ENCODE measurements at places on chromosomes 3 and 15.

- no peak for DNase-seq
Observed at GRCh38 chr3:37608061-37608702, 253.5 kb upstream of the CTDSPL start.

DNA sequence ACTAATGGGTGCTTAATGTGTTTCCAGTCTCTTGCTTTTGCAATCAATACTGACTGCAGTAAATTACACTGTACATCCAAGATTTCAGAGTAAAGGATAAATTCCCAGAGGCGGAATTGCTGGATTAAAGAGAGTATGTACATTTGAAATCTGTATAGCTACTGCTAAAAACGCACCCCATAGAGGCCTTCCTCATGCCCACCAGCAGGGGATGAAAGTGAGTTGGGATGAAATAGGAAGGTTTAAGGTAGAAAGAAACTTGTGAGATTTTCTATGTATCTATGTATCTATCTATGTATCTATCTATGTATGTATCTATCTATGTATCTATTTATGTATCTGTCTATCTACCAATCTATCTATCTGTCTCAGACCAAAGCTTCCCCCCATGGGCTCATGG lies 28.4 kb downstream of the TMEM44 start:
- DNase-seq = no peak

DNA sequence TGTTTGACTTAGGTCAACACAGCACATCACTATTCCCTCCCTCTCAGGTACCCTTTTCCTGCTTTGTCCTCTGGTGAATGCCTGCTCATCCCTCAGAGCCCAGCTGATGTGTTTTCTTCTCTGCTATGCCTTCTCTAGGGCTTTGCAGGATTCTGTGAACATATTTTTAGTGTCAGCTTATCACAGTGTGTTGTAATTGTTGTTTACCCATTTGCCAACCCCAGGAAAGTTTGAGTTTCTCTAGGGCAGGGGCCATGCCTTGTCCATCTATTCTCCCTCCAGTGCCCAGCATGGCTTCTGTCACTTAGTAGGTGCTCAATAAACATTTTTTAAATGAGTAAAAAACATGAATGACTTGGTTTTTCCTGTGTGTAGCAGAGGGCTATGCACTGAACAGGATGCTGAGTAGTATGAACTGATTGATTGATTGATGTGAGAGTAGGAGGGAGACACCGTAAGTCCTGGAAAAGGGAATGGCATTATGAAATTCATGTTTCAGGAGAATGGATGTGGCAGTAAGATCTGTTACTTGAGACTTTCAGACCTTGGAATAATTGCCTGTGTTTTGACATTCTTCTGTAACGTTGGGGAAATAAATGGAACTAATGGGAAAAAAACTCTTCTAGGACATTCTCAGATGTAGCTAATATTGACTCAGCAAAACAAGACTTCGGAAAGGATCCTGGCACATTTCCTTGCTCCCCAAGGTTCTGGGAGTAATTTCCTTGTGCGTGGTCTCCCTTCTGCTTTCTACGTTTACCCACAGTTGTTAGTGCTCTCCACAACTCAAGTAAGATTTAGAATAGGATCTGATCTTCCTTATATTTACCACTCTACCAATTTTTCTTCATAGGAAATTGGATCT lies 267.3 kb upstream of the TBL1XR1 start:
- no peak for DNase-seq

DNA sequence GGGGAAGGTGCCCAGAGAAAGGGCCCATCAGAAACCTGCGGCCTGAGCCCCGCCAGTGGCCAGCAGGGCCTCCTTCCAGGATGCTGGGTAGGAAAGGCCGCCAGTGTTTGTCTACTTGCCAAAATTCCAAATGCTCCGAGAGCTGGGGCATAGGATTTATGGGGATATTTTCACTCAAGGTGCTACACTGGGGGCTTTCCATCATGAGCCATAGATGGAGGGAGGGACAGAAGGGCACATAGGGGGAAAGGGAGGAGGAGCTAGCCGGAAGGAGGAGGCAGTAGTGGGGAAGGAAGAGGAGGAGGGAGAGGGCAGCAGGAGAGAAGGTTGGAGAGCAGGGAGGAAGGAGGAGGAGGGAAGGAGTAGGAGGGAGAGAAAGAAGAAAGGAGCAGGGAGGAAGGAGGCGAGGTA lies 494.7 kb upstream of the PROK2 start:
- no peak for DNase-seq

DNA sequence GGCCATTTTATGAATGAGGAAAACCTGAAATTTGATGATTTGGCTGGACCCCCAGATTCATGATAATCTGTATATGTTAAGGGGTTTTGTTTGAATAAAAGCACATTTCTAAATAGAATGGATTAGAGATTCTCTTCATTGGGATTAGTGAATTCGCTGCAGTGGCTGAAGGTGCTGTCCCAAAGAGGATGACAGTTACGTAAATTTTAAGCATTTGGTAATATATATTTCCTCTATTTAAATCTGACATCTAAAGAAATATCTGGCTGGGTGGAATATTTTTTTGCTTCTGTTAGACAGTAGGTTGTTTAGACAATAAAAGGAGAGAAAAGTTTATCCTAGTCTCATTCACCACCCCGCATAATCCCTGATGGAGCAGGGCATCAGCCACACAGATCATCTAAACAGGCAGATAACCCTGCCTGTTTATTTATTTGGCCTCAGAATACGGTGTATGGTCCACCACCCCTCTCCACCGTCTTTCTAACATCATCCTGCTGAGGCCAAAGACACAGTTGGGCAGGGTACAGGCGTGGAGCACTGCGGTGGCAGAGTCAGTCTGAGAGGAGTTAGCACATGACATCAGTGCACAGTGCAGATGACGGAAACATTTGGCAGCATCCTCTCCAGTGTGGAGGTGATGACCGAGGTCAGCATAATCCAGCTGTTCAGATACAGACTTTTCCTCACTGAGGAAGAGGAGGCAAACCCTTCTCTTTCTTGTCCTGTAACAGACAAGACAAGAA lies 20.4 kb upstream of the NFKBIZ start:
- DNase-seq = no peak

- DNase-seq = no peak
Observed at GRCh38 chr15:95302206-95302605, 1028.3 kb upstream of the NR2F2 start.

DNA sequence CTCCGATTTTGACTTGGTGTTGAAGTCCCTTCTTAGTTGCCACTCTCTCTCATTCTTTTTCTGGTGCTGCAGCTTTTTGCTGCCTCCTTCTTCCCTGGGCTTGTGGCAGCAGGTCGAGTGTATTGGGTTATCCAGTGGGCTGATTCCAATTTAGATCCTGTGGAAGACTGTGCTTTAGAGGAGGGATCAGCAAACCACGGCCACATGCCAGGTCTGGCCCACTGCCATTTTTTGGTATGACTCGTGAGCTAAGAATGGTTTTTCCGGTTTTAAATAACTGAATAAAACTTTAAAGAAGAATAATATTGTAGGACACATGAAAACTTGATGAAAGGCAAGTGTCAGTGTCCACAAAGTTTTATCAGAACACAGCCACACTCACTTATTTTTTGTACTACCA lies 330.5 kb downstream of the ROBO2 start:
- DNase-seq = no peak

DNA sequence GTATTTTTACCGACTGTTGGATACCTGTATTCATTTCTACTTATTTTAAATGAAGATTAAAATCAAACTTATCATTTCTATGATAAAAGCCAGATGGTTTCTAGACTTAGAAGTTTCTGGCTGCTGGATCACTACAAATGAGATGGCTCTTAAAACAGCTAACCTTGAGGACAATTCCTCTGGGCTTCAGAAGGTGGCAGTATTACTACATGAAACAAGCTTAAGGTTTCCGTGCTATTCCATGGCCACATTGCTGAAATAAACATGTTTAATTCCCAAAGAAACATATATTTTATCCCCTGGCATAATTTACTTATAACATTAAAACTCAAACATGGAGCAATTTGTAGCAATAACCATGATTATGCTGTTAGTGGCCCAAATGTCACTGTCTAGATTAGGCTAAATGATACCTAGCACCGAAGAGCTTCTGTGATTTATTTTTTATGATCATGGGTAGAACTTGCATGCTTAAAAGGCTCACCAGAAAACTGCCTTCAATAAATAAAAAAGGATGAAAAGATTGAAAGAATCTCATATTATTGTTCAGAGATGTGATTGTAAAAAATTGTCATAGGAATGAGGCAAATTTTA lies 204.0 kb upstream of the NANOGP8 start:
- DNase-seq = peak; percentile 38

GRCh38 chr3:98695796-98696195 lies 67.3 kb upstream of the ST3GAL6 start:
- DNase-seq = no peak

All from NCI-H1436 (cell line).